ENCODE measurements at places on chromosomes 13 and 19.

DNA sequence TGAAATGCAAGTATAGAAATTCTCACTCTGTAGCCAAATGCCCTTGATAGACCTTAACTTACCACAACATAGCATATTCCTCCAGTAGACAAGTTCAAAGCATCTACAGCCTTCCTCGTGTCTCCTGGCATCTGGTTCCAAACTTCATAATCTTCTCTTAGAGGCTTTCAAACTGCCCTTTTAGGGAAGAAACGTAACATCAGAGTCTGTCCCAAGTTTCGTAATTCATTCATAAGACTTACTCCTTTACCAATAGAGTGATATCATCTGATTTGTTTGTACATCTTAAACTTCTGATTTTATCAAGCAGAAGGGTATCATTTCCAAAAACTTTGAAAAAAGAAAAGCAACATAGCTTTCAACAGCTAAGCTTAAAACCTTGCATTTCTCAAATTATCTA, 137.4 kb downstream of the SPRY2 start:
- no peak for DNase-seq

DNA sequence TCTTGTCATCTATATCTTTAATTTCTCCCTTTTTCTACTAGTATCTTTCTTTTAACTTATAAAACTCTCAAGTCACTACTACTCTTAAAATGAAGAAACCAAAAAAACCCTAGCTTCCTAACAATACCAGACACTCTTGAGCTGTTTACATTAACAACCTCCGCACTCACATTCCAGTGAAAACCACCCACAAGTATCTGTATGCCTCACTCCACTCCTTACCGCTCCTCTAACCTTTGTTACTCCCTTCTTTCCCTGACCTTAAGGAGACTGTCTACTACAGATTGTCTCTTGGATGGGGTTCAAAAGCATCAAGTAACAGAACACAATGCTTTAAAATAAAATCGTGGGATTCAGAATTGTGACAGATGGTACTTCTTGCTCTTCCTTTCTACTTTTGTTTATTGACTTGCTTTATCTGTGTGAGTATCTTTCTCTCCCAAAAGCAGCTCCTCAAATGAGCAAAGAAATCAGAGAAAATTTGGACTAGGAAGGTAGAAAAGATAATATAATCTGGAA, 110.0 kb upstream of the FBXL3 start:
- no peak for DNase-seq

DNA sequence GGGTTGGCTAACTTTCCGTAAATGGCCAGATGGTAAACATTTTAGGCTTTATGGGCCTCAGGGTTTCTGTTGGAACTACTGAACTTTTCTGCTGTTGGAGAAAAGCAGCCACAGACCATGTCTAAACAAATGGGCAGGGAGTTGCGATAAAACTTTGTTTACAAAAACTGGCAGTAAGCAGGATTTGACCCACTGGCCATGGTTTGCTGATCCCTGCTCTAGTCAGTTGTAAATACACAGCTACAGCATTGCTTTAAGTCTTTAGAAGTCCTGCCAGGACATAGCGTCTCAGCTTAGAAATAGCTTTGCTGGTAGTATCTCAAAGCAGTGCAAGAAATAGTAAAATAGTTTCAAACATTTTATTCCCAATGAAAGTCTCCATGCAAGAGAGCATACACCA, 88.4 kb downstream of the NALCN start:
- no peak for DNase-seq

DNA sequence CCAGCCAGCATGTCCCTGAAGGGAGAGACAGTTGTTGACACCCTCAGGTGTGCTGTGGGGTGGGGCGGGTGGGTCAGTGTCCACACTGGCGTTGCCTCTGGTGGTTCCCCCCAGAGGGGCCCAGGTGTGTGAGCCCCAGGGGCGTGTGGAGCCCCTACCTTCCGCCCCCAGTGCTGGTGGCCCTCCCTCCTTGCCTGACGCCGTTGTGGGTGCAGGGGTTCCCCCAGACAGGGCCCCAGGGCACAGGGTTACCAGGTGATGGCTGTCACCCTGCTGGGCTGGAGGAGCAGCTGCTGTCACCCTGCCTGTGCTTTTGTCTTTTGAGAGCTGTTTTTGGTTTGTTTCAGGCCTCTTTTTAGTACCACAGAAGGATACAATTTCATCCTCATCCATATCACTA, 27.2 kb downstream of the ATP4B start:
- no peak for DNase-seq

- DNase-seq: no peak
Observed at GRCh38 chr13:111045170-111045569, 69.9 kb upstream of the ARHGEF7 start.

DNA sequence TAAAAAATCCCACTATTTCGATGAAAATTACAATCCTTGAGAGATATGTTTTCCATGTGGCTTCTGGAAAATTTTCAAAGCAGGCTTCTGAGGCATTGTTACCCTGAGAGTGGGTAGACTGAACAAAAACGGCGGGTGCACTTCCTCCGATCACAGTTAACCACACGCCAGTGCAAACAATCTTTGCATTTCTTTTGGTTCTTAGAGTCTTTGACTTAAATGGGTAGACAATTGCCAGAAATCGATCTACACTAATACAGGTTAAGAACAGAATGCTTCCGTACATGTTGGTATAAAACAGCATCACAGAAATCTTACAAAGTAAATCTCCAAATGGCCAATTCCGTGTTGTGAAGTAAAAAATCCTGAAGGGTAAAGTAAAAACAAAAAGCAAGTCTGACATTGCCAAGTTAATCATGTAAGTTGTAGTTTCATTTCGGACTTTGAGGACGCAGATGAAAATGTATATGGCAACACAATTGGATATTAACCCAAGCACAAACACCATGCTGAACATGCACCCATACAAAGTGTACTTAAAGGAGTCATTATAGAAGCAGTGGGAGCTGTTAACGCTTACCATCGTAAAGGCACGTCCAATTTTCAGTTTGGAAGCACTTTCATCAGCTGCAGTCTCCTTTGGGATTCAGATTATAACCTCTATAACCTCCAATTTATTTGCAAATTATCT, 927 bp downstream of the LPAR6 start:
- peak; percentile 35 for DNase-seq

- DNase-seq: no peak
Observed at GRCh38 chr19:55649268-55650125, 1.5 kb downstream of the CCDC106 start.

GRCh38 chr13:33372251-33372919, 86.8 kb upstream of the STARD13 start:
- no peak for DNase-seq

DNA sequence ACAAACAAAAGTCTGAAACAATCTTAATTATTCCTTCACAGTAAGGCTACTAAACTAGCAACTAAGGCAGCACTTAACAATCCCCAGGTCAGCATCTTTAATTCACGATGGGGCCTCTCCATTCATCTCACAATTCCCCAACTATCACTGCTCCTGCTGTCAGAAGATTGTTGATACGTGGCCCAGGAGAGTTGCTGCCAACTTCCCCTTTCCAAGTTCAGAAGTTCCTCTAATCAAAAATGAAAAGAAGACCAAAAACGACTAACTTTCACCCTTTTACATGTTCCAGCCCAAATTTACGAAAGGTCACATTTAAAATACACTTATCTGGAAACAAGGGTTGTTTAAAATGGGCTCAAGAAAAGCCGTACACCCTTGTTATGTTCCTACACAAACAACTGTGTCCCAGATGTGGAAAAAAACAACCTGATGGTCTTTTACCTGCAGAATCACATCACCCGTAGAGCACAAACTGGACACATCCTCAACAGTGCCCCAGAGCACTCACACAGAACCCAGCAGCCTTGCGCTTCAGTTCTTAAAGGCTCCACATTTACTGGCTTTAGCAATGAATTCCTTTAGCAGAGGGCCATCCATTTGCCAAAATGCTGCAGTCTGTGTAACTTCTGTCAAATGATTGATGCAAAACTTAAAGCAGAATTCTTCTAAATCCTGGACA, 38.0 kb downstream of the PHF11 start:
- DNase-seq: no peak

Data from activated naive CD4-positive, alpha-beta T cell treated with anti-CD3 and anti-CD28 coated beads for 36 hours (primary cell).